ENCODE measurements at places on chromosomes 5 and 9.

GRCh38 chr9:8160787-8161186 is 361.2 kb upstream of the DMAC1 start:
- no peak for DNase-seq

GRCh38 chr5:6510132-6510531 is 61.5 kb downstream of the UBE2QL1 start:
- no peak for DNase-seq

GRCh38 chr9:130150779-130151382 is 21.3 kb upstream of the NCS1 start:
- DNase-seq, result no peak

DNA sequence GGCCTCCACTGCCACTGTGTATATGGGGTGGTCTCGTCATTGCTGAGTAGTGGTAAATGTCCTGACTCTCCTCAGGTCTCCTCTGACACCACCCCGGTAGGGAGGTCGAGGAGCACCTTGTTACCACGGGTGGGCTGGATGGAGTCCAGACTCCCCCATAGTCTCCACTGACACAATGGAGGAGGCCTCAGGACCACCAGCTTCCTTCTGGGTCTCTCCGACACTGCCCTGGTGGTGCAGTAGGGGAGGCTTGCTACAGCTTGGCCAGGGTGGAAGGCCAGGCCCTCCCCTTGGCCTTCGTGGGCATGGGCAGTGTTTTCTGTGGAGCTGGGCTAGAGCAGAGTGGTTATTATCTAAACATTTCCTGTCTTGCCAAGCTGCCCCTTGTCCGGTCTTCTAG is 15.4 kb upstream of the SH3PXD2B start:
- DNase-seq, result no peak

- DNase-seq, result no peak
Measured at GRCh38 chr5:54570916-54571315, 53.4 kb downstream of the SNX18 start.

DNA sequence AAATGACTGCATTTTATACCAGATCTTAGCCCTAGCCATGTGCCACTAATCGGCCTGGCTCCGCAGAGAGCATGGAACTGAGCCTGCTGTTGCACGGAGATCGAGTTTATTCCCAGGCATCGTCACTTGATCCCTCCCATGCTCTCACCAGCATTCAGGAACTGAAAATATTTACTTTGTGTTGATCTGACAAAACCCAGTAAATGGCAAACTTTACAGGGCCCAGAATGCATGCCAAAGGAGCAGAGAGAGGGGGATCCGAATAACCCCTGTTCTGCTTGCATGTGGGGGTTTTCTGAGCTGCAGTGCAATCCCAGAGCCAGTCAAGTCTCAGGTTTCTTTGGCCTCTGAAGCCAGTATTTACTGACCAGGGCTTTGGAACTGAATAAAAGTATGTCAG is 87.3 kb downstream of the GAS1 start:
- no peak for DNase-seq

DNA sequence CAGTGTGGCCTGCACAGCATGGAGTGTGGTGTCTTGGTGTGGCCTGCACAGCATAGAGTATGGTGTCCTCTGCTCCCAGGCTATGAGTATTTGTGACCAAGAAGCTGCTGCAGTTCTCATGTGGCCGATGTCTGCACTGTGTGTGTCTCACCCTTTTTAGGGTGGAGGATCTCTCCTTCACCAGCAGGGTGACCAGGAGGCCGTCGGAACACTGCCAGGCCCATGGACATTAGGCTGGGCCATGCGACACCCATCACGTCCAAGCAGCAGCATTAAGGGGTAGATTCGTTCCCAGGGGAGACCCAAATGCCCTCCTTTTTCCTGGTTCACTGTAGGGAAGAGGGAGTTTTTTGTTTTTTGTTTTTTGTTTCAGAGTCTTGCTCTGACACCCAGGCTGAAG is 115.3 kb upstream of the SPIN1 start:
- no peak for DNase-seq

GRCh38 chr5:61184708-61185107 is 22.4 kb upstream of the SMIM15 start:
- DNase-seq, result no peak

DNA sequence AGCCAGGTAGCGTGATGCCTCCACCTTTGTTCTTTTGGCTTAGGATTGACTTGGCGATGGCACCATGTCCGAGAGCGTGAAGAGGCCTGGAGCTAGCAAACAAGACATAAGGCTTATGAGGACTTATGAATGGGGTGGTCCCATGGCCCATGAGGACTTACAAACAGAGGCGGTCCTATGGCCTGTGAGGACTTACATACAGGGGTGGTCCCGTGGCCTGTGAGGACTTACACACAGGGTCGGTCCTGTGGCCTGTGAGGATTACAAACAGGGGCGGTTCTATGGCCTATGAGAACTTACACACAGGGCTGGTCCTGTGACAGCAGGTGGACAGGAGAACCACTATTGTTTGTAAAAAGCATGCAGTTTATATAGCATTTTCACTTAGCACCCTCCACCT is 21.3 kb upstream of the FOXD1 start:
- no peak for DNase-seq

- no peak for DNase-seq
Measured at GRCh38 chr5:3660630-3661029, 65.0 kb downstream of the IRX1 start.

- DNase-seq, result no peak
Measured at GRCh38 chr5:36147681-36148080, 4.0 kb downstream of the LMBRD2 start.

- DNase-seq, result no peak
Measured at GRCh38 chr5:81288021-81288433, 13.4 kb upstream of the ZCCHC9 start.

GRCh38 chr5:179273073-179273435 is 72.2 kb downstream of the ADAMTS2 start:
- DNase-seq, result no peak

- no peak for DNase-seq
Measured at GRCh38 chr5:154892369-154892771, 33.9 kb downstream of the CNOT8 start.

GRCh38 chr9:84945878-84946538 is 276.5 kb downstream of the NTRK2 start:
- no peak for DNase-seq

GRCh38 chr9:129008986-129009583 is 19.0 kb downstream of the SH3GLB2 start:
- no peak for DNase-seq

- DNase-seq, result peak; percentile 31
Measured at GRCh38 chr5:108380531-108381349, 1.2 kb downstream of the FBXL17 start.

- DNase-seq, result no peak
Measured at GRCh38 chr5:127758766-127759283, 55.6 kb downstream of the CCDC192 start.

GRCh38 chr5:14006823-14007520 is 62.5 kb upstream of the DNAH5 start:
- no peak for DNase-seq

Data from AG08396 (cell line).